ENCODE measurements at places on chromosomes 1 and 21.

DNA sequence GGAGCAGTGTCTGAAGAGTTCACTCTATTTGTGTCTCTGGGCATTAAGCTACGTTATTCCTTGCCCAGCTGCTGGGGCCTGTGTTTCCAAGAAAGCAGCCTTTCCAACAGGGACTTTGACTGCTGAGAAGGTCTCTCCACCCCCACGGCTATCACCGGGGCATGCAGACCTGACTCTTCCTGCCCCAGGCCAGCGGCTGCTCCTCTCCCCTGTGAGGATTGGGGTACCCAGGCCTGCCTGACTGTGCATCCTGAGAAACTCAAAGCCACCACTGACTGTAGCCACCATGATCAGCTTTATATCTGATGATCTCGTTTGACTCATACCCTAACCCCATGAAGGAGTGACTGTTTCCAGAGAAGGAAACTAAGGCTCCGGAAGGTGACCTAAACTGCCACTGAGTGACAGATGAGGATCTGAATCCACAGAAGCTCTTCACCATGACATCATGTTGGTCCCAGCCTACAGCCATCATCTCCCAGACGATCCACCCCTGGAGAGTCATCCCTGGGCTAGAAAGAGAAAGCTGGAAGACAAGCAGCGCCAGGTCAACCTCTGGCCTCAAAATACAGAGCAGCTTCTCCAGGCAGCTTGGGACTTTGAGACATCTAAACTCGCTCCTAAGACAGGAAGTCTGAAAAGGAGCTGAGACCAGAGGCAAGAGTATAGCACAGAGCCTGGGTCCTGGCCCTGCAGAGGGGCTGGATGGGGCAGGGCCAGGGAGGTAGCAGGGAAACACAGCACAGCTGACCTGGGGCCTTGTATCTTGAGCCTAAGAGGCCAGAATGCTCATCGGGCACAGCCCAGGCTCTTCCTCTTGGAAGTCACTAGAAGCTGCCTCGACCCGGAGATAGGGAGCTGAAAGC lies 244.0 kb upstream of the VAMP3 start:
- no peak for DNase-seq

DNA sequence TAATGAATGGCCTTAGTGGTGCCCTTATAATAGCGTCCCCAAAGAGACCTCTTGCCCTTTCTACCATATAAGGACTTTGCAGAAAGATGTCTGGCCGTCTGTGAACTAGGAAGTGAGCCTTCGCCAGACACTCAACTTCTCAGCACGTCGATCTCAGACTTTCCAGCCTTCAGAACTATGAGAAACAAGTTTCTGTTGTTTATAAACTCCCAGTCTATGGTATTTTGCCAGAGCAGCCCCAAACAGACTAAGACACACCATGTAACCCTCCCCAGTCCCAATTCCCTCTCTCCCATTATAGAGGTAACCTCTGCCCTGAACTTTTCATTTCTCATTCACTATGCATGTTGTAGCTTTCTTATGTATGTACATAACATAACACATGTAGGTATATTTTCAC lies 55.7 kb downstream of the NID1 start:
- no peak for DNase-seq

DNA sequence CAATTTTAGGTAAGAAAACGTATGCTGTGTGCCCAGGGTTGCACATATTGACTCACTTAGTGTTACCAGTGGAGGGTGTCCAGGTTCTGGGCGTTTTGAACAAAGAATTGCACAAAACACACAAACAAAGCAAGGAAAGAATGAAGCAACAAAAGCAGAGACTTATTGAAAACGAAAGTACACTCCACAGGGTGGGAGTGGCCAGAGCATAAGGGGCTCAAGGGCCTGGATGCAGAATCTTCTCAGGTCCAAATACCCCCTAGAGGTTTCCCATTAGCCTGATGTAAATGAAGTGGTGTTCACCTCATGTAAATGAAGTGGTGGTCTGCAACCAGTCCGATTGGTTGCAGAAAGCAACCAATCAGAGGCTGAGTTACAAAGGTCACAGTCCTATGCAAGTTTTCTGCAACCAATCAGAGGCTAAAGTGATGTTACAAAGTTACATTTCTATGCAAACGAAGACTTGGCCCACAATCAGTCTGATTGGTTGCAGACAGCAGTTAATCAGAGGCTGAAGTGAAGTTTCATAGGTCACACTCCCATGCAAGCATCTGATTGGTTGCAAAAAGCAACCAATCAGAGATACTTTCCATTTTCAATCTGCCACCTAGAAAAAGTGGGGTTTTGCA lies 228.3 kb downstream of the ST6GALNAC3 start:
- no peak for DNase-seq

DNA sequence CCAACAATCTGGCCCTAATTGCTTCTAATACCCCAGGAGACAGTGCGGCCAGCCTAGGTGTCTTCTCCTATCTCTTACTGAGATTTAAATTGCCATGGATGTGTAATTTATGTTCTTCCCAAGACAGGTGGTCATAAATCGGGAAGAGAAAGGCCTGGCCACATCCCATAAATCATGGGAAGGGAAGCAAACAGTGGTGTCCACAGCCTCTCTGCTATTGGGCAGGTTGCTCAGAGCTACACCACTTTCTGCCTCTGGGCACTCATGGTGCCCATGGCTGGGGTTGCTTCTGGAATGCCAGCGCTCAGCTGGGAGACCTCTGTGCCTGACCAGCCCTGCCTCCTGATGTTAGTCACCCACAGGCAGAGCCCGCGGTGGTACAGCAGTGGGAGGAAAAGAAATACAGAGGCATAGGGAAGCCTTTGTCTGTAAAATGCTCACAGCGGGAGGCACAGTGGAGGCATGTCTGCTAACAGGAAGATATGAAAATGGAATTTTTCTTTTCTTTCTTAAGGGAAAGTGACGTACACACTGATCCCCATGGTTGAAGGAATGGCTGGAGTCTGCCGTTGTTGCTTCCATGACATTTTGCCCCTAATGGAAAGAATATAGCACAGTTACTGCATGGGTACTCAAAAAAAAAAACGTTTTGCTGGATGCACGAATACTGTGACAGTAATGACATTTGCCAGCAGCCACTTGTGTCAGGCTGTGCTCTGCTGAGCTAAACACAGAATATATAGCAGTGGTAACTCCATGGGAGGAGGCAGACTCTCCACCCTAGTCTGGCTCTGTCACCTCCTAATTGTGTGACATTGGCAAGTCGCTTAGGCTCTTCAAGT lies 21.9 kb downstream of the MTARC1 start:
- DNase-seq = no peak

GRCh38 chr1:203197625-203198024 lies 11.1 kb upstream of the CHI3L1 start:
- DNase-seq = no peak

DNA sequence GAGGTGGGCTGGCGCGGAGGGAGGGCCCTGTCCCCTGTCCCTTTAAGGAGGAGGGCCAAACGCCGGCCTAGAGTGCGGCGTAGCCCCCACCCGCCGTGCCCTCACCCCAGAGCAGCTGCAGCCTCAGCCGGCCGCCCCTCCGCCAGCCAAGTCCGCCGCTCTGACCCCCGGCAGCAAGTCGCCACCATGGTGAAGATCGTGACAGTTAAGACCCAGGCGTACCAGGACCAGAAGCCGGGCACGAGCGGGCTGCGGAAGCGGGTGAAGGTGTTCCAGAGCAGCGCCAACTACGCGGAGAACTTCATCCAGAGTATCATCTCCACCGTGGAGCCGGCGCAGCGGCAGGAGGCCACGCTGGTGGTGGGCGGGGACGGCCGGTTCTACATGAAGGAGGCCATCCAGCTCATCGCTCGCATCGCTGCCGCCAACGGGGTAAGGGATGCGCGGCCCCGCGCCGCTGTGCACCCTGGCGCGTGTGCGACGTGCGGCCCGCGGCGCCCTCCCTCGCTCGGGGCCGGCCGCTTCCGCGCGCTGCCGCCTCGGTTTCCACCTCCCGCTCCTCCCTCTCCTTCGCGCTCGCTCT lies at the start of gene PGM1:
PGM1 (plus strand) TSS at position 109 of the 583 bp plus-strand sequence; CDS start at position 187, 78 bp downstream.
- DNase-seq = peak; percentile 56

DNA sequence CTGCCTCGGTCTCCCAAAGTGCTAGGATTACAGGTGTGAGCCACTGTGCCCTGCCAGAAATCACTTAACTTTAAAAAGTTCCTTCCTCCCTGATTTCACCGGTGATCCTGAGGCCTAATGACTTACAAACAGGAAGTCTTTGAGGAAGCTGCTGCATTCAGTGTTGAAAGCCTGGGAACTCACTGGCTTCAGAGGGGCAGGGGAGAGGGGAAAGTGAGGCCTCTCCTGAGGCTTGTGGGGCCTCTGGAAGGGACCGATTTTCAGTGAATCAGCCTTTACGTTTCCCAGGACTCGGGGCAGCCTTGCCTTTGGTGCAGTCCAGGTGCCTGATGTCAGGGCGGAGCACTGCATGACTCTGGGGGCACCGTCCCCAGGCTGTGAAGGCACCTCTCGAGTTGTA lies 30.1 kb upstream of the ARHGEF10L start:
- DNase-seq = no peak

DNA sequence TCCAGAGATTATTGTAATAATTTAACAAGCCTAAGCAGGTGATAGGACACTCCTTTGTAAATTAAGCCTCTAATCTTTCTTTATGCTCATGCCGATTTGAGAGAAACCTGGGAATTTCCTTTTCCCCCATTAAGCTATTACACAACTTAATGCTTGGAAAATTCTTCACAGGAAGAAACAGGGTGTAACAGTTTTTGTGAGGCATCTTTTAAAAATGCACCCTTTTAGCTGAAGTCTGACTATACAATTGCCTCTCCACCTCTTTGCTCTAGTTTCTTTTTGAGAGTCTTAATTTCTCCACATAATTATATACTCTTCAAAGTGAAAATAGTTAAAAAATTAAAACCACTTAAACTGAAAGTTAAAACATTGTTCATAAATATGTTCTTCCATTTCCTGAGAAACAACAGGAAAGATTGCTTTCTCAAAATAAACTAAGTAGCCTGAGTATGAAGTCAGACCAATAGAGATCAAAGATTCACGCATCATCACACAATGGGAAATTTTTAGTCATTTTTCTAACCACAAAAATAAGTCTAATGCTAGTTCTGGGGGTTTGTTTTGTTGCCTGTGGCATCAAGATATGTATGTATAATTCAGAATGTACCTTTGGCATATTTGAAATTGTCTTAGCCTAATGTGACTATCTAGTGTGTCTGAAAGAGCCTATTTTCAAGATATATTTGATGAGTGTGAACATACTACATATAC lies 34.7 kb downstream of the LRRC8D start:
- DNase-seq = no peak

DNA sequence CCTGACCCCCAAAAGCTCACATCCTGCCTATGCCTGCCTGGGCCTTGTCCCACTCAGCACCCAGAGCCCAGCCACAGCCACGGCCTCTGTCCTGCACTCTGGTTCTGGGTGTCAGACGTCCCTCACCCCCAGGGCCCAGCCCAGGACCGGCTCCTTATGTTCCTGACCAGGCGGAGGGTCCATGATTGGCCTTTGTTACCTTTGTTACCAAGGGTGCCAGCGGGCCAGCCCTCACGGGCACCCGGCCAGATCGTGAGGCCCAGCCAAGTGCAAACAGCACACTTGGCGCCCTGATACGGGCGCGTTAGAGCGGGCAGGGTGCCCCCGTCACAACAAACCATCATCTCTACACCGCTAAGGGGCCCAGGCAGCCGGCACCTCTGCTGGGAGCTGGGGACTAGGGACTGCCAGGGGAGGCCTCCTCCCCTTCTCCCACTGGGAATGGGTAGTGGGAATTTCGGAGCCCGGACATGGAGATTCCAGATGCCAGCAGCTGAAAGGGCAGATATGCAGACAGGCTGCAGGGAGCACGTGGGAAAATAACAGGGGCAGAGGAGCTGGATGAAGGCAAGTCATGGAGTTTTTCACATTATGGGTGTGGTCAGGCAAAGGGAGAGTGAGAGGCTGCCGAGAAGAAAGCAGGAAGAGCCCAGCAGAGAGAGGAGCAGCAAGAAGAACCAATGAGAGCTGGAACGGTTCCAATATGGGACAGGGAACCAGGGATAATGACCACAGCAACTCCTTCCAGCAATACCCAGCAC lies 22.1 kb downstream of the HSPG2 start:
- no peak for DNase-seq

- DNase-seq = no peak
These were observed 112.3 kb upstream of the IRF2BP2 start for GRCh38 chr1:234722270-234722704.

- no peak for DNase-seq
These were observed 17.1 kb upstream of the UBE2U start for GRCh38 chr1:64186138-64186897.

- no peak for DNase-seq
These were observed 112.3 kb upstream of the TRABD2B start for GRCh38 chr1:48109390-48110013.

GRCh38 chr1:2104621-2105427 lies 54.6 kb downstream of the PRKCZ start:
- DNase-seq = no peak

GRCh38 chr1:225710804-225711203 lies 57.9 kb upstream of the ENAH start:
- no peak for DNase-seq

GRCh38 chr1:41572224-41572623 lies 87.7 kb upstream of the EDN2 start:
- no peak for DNase-seq

GRCh38 chr1:152410028-152410427 lies 4.0 kb downstream of the CRNN start:
- DNase-seq = no peak

DNA sequence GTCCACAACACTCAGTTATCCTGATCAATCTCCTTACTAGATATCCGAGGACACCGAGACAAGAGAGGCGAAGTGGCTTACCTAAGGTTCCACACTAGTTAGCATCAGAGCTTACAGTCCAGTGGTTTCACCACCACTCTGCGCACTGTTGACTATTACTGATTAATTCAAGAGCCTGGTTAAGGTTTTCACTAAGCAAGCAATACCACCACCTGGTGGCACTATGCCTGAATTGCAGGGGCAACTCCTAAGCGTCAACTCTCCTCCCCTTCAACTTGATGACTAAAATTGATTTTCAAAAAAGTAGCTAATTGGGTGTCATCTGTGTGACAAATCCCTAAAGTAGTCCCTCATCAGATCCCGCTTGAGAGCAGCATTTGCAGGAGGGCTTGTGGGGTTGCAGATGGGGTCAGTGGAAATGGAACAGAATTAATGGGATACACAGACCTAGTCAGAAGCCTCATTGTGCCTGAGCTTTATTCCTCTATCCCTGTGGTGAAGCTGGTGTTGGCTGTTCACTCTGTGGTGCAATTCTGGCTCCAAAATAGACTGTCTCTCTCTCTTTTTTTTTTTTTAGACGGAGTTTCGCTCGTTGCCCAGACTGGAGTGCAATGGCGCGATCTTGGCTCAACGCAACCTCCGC lies 9.1 kb downstream of the TTC22 start:
- DNase-seq = no peak

- no peak for DNase-seq
These were observed 119.6 kb downstream of the ACTL8 start for GRCh38 chr1:17874710-17875109.

- DNase-seq = no peak
These were observed 21.6 kb upstream of the TSPEAR start for GRCh38 chr21:44732956-44733355.

GRCh38 chr1:247295274-247295684 lies 36.4 kb downstream of the ZNF496 start:
- DNase-seq = no peak

DNA sequence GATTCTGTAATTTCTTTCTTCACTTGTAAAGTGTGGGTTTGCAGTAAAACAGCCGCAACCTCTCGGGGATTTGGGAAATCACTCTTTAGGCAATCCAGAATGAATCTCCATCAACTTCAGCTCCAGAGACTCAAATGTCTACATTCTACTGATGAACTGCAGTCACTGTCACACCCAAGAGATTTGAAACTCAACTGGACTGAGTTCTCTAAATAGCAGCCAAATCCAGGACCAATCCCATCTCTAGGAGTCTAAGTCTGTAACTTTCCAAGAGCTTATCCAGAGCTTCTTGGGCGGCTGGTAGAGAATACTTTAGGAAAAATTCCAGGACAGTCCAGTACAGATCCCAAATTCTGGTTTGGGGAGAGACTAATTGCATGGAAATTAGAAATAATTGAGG lies 62.9 kb downstream of the ADAMTS1 start:
- DNase-seq = no peak
